Hematopoietic multipotent progenitor cell treated with erythropoietin and hydrocortisone succinate and interleukin-3 and kit ligand, for 8 days (in vitro differentiated cells): ENCODE measurements at places on chromosomes 7 and 10.

DNA sequence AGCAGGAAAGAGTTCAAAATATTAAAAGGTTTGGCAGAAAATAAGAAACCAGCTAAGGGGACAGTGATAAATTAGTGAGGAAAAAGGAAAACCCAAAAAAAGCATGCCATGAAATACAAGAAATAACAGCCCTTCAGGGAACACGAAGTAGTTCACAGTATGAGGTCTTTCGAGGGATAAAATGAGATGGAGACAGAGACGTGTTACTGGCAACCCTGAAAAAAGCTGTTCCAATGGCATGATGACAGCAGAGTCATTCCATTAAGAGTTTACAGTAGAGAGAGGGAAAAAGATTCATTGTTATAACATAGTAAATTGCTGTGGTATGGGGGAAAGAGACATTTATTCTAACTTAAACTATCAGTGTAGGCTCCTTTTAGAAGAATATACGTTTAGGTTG is 391.2 kb downstream of the ANKRD7 start:
- no peak for DNase-seq

DNA sequence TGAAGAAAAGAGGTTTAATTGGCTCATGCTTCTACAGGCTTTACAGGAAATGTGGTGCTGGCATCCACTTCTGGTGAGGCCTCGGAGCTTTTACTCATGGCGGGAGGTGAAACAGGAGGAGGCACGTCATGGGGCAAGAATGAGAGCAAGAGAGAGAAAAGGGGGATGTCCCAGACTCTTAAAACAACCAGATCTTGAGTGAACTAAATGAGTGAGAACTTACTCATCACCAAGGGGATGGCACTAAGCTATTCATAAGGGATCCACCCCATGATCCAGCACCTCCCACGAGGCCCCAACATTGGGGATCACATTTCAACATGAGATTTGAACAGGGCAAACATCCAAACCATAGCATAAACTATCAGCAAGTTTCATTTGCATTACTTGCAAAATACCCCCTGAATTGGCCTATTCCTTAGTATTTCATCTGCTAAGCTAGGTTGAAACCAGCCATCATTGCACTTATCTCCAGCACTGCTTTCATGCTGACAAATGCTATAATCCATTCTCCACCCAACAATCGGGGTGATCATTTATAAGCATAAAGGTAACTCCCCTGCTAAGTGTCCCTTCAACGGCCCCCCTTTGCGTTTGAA is 179.0 kb downstream of the NOC3L start:
- no peak for DNase-seq

- DNase-seq = no peak
Observed at GRCh38 chr7:35878351-35878750, 77.5 kb downstream of the SEPTIN7 start.

GRCh38 chr7:125090596-125090995 is 161.0 kb upstream of the POT1 start:
- no peak for DNase-seq

DNA sequence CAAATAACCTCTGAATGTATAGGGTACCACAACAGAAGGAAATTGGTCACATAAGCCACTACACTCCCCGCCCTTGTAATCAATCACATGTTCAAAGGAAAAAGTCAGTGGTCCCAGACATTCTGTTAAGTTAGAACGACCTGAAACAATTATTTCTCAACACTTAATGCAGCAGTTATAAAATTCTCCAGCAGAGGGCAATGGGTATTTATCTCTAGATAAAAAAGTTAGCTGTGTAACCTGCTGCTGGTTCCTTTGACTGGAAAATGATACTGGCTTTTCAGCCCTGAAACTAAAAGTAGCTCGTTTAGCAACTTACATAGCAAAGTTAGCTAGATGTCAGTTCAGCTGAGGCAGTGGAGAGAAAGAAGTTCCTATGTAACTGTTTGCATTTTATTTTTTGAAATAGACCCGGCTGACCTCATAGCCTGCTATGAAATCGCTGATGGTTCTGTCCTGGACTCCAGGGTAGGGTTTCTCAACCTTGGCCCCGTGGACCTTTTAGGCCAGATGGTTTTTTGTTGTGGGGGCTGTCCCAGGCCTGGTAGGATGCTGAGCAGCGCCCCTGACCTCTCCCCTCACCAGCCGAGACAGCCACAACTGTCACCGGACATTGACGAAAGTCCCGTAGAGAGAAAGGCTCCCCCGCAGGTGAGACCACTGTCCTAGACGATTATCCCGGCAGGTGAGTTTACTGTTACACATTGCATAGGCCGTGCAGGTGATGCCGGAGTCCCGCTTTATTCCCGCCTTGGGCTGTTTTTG is 40.2 kb upstream of the PROSER2 start:
- peak; percentile 80 for DNase-seq

- no peak for DNase-seq
Observed at GRCh38 chr7:137873979-137874777, 27.4 kb upstream of the DGKI start.

- DNase-seq = peak; percentile 68
Observed at GRCh38 chr7:44072364-44073231, 7.2 kb upstream of the PGAM2 start.

- no peak for DNase-seq
Observed at GRCh38 chr10:104557966-104558365, 83.1 kb upstream of the SORCS3 start.

DNA sequence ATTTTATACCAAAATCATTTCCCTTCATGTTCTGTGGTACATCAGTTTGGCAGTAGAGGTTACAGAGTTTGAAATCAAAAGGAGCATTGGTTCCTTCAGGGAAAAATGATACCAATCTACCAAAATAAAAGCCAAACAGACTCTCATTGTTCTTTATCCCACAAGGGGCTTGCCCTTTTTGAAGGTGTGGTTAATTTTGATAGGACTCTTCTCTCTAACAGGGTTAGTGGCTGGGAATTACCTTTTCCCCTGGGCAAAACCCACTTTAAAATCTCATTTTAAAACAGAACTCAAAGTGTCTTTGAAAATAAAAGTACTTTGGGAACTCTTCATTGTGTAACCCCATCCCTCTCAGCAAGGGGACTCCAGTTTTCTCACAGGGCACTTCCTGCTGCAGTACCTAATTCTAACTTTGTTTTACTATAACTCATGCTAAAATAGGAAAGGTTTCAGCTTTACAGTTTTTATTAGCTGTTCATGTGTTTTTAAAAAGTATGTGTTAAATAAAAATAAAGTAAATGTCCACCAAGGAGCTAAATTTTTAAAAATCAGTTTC is 30.6 kb downstream of the SMNDC1 start:
- DNase-seq = peak; percentile 27

GRCh38 chr7:115549910-115550309 is 480.7 kb downstream of the TFEC start:
- DNase-seq = no peak

- no peak for DNase-seq
Observed at GRCh38 chr7:107122486-107122911, 46.3 kb upstream of the HBP1 start.

- peak; percentile 10 for DNase-seq
Observed at GRCh38 chr10:88042160-88043100, 179.0 kb downstream of the PTEN start.

- no peak for DNase-seq
Observed at GRCh38 chr10:59018977-59019376, 157.5 kb upstream of the PHYHIPL start.

DNA sequence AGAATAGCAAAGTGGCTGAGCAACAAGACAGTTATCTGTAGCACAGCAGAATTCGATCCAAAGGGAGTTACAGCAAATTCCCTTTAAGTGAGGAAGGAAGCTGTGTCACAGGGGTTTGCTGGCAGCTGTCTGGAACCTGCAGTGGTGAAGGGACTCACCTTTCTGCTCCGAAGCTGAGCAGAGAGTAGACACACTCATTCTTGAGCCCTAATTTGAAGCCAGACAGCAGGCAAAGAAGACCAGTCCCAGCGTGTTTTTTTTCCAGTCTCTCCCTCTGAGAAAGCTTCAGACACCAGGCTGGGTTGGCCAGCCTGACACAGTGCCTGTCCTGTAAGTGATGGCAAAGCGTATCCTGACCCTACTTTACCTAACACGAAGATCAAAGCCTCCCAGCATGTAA is 210.7 kb downstream of the TRIL start:
- DNase-seq = no peak

- no peak for DNase-seq
Observed at GRCh38 chr7:31651234-31652062, 35.6 kb upstream of the PPP1R17 start.

- no peak for DNase-seq
Observed at GRCh38 chr7:83648464-83649241, at the start of gene SEMA3E. SEMA3E (minus strand) TSS chr7:83649139.

GRCh38 chr7:116395141-116395791 is 104.3 kb upstream of the CAV2 start:
- no peak for DNase-seq

- DNase-seq = no peak
Observed at GRCh38 chr10:57162231-57162630, 801.2 kb upstream of the ZWINT start.

GRCh38 chr7:133940368-133940767 is 186.8 kb upstream of the LRGUK start:
- no peak for DNase-seq

DNA sequence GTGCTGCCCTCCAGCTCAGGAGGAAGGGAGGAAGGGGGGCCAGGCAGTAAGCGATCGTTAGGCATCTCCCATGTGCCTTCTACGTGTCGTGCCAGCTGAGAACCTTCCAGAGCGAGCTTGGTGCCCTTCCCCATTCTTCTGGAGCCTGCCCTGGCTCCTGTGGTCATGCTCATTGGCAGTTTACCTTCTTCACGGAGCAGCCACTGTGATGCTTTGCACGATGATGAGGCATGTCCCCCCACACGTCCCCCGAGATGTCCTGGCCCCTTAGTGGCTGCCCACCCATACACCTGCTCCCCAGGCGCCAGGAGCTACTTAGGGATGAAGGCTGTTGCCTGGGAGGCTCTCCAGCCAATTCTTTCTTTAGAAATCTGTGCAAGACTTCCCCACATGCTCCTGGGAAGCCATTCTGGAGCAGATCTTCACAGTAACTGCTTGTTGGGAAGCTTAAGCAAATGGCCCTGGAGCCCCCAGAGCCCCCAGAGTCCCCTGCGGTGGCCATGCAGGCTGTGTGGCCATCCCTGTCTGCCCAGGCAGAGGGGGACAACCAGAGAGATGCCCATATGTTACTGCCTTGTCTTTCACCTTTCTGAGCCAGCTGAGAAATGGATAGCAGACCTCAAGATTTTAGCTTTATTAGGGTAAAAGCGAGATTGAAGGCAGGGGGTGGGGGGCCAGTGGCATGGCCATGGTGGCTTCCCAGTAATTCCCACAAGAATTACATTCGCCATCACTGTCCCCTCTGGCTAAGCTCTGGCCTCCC is 199.0 kb downstream of the EBF3 start:
- no peak for DNase-seq

GRCh38 chr10:69096045-69096444 is 8.1 kb downstream of the SRGN start:
- no peak for DNase-seq

GRCh38 chr7:30731581-30731980 is 20.4 kb upstream of the INMT start:
- DNase-seq = no peak

DNA sequence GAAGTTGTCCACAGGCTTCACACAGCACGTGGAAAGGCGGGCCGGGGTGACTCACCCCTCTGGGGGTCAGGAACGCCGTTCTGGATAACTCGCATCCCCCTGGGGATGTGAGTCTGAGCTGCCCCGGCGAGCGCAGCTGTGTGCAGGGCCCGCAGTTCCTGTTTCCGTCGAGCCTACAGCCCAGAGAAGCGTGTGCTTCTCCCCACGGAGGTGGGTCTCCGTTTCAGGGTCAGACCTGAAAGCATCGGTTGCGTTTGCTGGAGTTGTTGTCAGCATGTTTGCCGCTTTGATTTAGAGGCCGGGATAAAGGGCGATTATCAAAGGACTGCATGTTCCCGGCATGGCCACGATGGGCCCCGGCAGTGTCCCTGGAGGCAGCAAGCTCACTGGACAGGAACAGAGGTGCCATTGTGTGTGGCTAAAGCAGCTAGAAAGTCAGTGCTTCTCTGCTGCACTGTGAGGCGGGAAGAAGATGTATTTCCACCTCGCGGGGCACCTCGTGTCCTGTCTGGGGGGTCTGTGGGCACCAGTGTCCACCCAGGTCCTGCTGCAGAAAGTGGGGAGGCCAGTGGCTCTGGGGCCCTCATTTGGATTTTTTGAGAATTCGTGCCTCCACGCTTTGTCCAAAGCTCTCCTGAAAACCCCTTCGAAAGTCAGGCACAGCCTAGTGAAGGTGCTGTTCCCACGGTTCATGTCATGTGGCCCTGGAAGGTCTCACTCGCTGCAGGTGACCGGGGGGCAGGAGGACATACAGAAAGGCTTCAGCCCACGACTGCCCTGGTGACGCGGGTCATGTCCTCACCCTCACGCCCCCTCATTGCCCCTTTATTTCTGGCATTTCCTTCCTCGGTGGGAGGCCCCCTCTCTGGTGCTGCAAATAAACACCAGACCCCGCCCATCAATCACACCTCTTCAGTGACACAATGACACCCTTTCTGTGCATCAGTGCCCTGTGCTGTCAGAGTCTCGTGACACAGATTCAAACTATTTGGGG is 27.4 kb upstream of the GDI2 start:
- DNase-seq = no peak

GRCh38 chr7:155371884-155372781 is 74.5 kb downstream of the INSIG1 start:
- DNase-seq = peak; percentile 42

DNA sequence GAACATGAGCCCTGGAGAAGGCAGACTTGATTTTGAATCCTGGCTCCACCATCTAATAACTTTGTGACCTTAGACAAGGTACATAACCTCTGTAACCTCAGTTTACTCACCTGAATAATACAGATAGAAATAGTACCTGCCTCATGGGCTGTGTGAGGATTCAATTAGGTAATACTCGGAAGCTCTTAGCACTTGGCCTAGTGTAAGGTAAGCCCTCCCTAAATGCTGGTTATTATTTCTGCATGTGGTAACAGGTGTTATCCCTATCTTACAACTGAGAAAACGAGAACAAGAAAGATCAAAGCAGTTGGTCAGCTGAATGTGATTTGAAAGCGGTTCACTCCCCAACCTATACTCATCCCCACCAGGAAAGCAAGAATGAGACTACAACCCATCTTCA is 28.7 kb upstream of the ACSL5 start:
- no peak for DNase-seq

DNA sequence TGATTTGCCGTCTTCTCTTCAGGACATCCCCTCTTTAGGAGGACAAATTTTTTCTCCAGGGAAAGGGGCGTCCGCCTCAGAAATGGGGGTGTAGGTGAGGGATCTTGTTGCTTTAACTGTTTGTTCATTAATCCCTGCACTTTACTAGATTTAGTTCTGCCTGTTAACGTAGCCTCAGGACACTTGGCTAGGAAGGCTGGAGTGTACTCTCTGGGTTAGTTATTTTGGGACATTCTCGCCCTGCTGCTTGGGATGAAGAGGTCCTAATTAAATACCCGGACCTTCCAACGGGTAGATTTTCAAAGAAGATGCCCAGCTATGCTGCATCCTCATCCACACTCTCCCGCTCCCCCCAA is 552 bp upstream of the ZNF365 start:
- no peak for DNase-seq

- peak; percentile 66 for DNase-seq
Observed at GRCh38 chr7:17863095-17863808, 77.0 kb downstream of the SNX13 start.

DNA sequence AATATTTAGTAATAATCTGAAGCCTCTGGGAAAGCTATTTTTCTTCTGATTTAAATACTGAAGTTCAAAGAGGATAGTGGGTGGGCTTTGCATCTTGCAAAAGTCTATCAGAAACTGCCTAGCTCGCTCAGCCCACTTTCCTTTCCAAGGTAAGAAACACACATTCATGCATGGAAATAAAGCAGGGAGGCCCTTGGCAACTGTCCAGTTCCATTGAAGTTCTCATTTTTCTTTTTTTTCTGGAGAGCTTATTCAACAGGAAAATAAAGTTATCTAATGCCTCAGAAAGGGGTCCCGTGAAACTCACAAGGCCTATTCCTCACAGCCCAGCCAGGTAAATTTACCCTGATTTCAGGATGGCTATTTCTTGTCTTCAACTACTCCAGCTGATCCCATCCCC is 654.9 kb downstream of the KCNMA1 start:
- DNase-seq = no peak
